Daoy (cell line): ENCODE measurements at places on chromosomes 4 and X. TPM values are rescaled to one million over a fixed set of nuclear protein-coding genes. Genes with fewer than 3 reads are reported as not detected.

GRID2 gene
- total RNA-seq: 1.1 and 3.5 TPM in 2 replicates

PPEF1 gene
- 0.03 and 0.80 TPM in 2 replicates for total RNA-seq

MAGEA10 gene
- total RNA-seq: not detected in 2 replicates

RBM46 gene
- total RNA-seq: not detected in 2 replicates

GAGE12J gene
- not detected in 2 replicates for total RNA-seq

USP17L20 gene
- not detected in 2 replicates for total RNA-seq

GSPT2 gene
- 7.1 and 7.5 TPM in 2 replicates for total RNA-seq

ZNF185 gene
- total RNA-seq: 3.6 and 4.0 TPM in 2 replicates

MAGED4B gene
- total RNA-seq: 3.5 and 25.1 TPM in 2 replicates
